ENCODE measurements at places on chromosomes 5 and 9.

- DNase-seq = no peak
Observed at GRCh38 chr5:124292322-124292855, 454.1 kb downstream of the ZNF608 start.

- no peak for DNase-seq
Observed at GRCh38 chr5:159210210-159210661, 883 bp upstream of the RNF145 start.

GRCh38 chr9:79799691-79800335, 228.0 kb downstream of the TLE4 start:
- DNase-seq = no peak

- no peak for DNase-seq
Observed at GRCh38 chr5:167634432-167634831, 657.0 kb upstream of the WWC1 start.

DNA sequence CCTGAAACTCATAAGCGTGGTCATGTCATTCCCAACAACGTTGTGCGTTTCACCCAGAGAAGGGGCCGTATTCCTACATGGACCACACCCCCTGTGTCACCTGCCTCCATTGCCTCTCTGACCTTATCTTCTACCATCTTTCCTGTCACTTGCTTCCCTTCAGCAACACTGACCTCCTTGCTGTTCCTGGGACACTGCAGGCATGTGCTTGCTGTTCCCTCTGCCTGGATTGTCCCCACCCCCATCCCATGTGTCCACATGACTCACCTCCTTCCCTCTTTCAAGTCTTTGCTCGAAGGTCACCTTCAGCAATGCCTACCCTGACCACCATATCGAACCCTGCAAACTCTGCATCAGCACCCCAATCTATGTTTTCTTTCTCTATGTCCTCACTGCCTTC, 133.2 kb upstream of the ZNF618 start:
- DNase-seq = no peak

All from sciatic nerve (tissue), 2 donors.